PC-9 (cell line): ENCODE measurements at places on chromosomes 7 and 10. TPM values are rescaled to one million over a fixed set of nuclear protein-coding genes. Genes with fewer than 3 reads are reported as not detected.

- no peak for DNase-seq
Measured at GRCh38 chr10:63608511-63608910, 87.3 kb downstream of the REEP3 start.

GRCh38 chr7:30921540-30922401 lies 10.1 kb downstream of the AQP1 start:
- DNase-seq, result no peak

GRCh38 chr7:74275401-74275881 lies 13.8 kb upstream of the CLIP2 start:
- no peak for DNase-seq

Gene GPR15LG
- total RNA-seq, result not detected in 2 replicates

Gene SLC16A9
- total RNA-seq, result not detected in 2 replicates
